ENCODE measurements at places on chromosomes 4 and X.

DNA sequence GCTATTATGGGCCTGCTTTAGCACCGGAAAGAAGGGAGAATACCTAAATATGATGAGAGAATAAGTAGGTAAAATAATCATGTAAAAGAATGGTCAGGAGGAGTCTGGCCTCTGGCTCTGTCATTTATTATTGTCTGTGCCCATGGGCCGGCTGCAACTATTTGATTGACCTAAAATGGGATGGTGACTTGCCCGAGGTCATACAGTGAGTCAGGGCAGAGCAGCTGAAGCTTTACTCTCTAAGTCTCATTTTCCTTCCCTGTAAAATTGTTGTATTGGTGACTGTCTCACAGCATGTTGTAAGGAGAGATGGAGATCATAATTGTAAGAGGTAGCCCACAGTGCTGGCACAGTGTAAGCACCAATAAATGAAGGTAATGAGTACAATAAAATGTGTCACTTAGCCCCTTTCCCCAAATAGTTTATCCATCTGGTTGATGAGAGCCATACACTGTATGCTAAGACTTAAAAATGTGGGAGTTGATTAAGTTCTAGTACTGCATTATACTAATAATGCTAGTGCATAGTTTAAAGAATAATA, 39.6 kb downstream of the RUFY3 start:
- no peak for DNase-seq

- DNase-seq, result no peak
These were observed 644.1 kb downstream of the MID1IP1 start for GRCh38 chrX:39445336-39445735.

DNA sequence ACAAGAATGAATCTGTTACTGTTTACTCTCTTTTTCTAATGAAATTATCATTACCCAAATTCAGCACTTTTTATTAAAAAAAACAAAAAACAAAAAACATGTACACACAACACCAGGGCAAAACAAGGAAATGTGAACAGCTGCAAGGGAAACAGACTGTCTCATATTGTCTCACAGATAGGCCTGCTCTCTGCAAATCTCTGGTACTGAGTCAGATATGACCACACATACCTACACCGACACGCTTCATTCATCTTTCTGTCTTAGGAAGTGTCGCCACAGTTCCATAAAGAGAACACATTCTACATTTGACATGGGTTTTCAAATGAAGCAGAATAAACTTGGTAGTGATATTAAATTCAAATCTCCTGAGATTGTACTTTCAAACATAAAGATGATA, 92.2 kb upstream of the GPR34 start:
- DNase-seq, result no peak

GRCh38 chr4:128793859-128794672, 15.4 kb upstream of the JADE1 start:
- DNase-seq, result no peak

DNA sequence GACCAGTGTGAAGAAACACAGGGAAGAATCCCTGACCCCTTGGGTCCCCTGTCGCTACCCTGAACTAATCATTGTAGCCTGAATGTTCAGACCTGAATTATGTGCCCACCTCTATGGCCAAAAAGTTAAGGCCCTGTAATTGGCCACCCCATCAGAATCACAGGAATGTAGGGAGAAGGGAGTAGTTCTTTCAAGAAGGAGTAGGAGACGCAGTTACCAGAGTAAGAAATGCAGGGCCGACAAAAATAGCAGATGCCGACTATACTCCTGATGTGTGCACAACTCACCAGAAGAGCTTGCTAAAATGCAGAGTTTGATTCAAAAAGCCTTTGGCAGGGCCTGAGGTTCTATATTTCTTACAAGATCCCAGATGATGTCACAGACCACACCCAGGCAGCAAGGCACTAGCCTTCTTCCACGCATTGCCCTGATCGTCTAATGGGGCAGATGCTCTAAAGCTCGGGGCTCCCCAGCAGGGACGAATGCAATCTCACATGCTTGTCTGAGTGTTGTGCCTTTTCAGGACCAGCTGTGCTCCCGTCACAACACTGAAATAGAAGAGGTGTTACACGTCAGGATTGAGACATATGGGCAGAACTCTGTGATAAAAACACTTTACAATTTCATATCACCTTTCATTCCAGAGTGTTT, 161.0 kb upstream of the FAM241A start:
- DNase-seq, result no peak

DNA sequence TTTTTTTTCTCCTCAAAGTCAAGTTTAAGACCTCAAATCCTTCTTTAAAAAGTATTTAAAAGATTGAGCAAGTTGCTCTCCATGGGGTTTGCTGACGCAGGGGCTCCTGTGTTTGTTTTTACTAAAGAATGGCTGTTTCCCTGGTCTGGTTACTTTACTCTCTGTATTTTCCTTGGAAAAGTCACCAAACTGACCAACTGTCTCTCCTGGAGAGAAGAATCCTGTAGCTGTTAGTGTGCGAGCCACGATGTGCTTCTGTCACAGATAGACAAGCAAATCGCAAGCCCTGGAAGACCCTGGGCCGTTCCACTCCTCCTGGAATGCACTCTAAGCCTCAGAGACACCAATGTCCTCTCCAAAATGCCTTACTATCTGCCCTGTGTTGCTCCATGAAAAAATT, 212.1 kb downstream of the CHIC2 start:
- DNase-seq, result no peak

DNA sequence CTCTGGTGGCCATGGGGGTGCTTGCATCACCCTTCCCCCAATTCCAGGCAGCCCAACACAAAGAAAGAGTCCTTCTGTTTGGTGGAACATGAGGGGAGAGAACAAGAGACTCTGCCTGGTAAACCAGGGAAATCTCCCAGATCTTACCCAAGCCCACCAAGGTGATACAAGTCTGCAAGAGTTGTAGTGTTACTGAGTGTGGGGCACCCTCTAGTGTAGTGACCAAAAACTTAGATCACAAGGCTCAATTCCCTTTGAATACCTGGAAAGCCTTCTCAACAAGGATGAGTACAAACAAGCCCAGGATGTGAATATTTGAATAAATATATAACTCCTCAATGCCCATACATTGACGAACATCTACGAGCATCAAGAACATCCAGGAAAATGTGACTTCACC, 64.7 kb downstream of the IL13RA2 start:
- no peak for DNase-seq

- peak; percentile 70 for DNase-seq
These were observed 2.0 kb downstream of the TMEM255A start for GRCh38 chrX:120308959-120309872.

- DNase-seq, result no peak
These were observed 37.7 kb upstream of the C4orf17 start for GRCh38 chr4:99473131-99473530.

GRCh38 chr4:69239557-69240168, 25.1 kb upstream of the UGT2B11 start:
- no peak for DNase-seq

- DNase-seq, result no peak
These were observed 311.4 kb downstream of the MAPK10 start for GRCh38 chr4:86048426-86048825.

GRCh38 chr4:189124149-189124758, 816.4 kb upstream of the FRG1 start:
- peak; percentile 2 for DNase-seq

DNA sequence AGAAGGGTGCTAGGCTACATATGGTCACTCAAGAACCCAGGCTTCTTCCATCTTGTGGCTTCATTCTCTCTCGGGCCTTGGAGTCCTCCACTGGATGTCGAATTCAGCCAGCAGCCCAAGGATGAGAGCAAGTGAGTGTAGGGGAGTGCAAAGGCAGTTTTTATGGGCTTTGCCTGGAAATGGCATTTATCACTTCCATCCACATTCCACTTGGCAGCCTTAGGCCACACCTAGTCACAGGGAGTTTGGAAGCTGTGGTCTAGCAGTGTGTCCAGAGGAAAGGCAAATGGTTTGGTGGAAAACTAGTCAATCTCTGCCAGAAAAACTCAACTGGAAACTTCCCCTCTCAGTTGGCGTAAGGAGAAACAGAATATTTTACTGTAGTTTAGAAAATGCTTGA, 59.0 kb downstream of the NHS start:
- DNase-seq, result no peak

GRCh38 chr4:74619931-74620702, 174.2 kb downstream of the BTC start:
- DNase-seq, result no peak

- no peak for DNase-seq
These were observed 107.6 kb downstream of the USP46 start for GRCh38 chr4:52551487-52551886.

DNA sequence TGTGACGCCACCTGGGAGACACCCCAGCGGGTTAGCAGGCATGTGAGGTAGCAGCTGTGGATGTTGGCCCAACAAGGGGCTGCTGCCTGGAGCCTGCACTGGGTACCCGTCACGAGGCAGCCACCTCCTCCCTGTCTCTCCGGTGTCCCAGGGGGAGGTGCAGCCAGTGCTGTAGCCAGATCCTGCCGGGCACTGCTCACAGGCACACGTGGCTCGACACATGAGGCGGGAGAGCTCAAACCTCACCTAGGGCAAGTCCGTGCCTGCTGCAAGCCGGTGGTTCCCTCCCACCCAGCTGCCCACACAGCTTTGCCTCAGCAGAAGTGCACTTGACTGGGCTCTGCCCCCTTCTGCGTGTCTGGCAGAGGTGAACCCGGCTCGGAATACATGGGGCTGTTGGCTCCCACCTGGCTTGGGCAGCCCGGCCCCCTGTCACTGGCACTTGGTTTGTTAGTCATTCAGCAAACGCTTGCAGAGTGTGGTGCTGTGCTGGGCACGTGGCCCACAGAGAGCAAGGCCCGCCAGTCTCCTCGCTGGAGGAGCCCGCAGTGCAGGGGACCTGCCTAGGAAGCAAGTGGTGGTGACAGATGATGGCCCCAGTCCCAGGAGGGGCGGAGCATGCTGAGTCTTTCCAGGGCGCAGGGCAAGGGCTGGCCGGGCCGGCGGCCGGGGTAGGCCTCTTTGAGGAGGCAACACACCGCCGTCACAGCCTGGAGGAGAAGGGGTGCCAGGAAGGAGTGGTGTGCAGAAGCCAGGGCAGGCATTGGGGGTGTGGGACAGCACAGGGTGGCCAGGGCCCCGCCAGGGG, 10.1 kb upstream of the SH3TC1 start:
- peak; percentile 49 for DNase-seq

DNA sequence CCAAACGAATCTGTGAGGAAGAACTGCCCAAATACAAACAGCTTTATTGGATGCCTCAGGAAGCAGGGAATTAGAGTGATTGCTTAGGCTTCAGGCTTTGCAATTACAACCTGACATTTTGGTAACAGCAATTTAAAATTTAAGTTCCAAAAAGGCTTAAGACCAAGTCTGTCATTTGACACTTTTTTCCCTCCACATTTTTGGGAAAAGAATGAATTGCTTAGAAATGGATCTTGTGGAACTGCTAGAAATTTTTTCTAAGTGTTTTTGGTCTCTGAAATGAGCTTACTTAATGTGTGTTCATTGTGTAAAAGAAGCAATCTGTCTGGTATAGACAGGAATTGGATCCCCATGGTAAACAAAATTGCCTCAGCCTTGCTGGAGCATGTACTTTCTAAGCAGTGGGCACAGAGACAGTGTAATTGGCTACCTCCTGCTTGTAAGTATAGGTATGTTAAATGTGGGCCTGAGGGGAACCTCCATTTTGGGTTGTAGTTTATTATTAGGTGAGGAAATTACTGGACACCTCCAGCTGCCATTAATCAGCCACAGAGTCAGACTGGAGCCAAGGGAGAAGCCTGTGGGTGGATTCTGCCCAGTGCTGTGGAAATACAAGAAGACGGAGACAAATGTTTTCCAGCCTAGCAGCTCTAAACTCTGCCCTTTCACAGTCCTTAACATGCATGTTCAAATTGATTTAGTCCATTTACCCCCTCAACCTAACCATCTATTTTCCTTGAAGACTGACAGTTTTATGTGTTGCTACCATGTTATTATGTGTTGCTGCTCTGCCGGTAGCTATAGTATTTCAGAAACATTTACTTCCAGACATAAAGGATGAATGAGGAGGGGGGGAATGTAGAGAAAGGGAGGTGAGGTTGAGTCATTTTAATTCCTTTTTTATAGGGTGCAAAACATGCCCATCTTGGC, 473.0 kb downstream of the SPRY1 start:
- DNase-seq, result no peak

DNA sequence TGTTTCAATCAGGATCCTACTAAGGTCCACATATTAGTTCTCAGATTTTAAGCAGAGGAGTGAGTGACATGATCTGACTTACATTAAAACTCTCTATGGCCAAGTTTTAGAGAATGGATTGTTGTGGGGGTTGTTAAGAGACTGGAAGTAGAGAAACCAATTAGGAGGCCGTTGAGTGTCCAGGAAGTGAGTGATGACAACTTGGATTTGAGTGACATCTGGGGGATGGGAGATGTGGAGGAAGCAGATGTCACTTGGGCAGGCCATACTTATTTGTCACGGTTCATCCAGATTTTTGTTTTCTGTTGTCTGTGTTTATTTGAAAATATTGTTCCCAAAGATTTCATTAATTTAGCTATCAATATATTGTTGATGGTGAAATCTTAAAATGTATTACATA, 28.3 kb downstream of the ADD1 start:
- no peak for DNase-seq

DNA sequence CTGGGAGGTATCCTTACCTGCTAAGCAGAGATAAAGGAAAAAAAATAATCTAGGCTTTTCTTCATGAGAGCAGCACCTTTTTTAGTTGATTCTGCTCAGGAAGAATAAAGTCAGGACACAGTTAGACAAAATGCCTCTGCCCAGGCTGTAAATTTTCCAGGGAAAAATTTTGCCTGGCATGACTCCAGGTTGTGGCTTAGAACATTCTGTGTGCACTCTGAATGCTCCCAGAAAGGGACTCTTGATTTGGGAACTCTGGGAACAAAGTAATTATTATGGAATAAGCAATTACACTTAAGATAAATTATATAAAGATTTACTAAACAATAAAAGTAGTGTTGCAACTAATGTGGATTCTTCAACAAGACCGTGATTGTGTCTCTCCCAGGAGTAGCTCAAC, 826.2 kb upstream of the TENM3 start:
- DNase-seq, result no peak

DNA sequence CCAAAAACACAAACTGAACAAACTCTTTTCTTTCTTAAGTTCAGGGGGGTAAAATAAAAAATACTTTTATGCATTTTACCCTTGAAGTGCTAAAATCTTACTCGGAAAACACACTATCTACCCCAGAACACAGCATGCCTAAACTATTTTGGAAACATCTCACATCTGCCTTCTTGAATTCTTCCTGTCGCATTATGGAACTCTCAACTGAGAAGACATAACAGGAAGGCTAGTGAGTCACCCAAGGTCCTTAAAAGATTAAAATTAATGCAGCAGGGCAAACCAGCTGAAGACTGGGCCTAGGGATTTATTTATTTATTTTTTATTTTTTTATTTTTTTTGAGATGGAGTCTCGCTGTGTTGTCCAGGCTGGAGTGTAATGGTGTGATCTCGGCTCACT, 208.2 kb downstream of the APBB2 start:
- no peak for DNase-seq

DNA sequence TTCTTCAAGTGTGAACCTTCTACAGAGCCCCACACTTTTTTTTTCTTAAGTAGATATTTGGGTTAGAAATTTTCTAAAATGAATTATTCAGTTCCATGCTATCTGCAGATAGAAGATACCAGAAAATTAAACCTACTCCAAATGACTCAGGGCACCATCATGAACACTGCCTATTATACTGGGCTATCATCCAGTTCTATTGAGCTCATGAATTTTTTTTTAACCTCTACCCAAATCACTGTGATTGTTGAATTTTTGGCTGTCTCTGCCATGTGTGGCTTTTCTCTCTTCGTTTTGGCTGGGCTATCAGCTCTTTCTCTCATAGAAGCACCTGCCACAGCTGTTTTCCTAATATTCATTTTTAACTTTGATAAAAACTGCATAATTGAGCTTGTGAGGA, 31.0 kb upstream of the SLC34A2 start:
- DNase-seq, result no peak

Measured in NCI-H2107 (cell line).